ENCODE measurements at places on chromosomes 11 and 22. TPM values are rescaled to one million over a fixed set of nuclear protein-coding genes. Genes with fewer than 3 reads are reported as not detected.

TRIM29 gene
- not detected for total RNA-seq

TRIM48 gene
- total RNA-seq, result not detected

LDHAL6A gene
- not detected for total RNA-seq

TRIM51 gene
- not detected for total RNA-seq

CTSF gene
- total RNA-seq, result 7.2 TPM

SMC1B gene
- not detected for total RNA-seq

OR8D2 gene
- not detected for total RNA-seq

SYNGR1 gene
- total RNA-seq, result 12.8 TPM

GRCh38 chr11:72512956-72513355 is 78.6 kb upstream of the CLPB start:
- DNase-seq, result no peak

DNA sequence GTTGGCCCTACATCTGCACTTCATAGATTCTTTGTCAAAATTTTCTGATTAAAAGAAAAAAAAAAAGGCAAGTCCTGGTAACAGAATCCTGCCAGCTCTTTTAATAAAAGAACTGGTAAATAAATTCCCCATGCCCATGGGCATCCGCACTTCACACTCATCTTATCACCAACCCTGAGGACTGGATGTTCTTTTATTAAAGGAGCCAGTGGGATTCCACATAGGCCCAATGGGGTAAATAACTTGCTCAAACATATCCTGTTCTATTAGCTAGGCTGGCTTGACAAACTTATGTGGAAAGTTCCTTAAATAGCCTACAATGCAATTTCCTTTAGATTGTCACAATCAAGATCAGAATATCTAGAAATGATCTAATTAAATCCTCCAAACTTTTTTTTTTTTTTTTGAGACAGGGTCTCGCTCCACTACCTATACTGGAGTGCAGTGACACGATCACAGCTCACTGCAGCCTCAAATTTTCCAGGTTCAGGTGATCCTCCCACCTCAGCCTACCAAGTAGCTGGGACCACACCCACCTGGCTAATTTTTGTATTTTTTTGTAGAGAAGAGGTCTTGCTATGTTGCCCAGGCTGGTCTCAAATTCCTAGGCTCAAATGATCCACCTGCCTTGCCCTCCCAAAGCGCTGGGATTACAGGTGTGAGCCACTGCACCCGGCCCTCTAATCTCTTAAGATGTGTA is 380.9 kb downstream of the LARGE1 start:
- DNase-seq, result no peak

- no peak for DNase-seq
Measured at GRCh38 chr11:14773755-14774154, 118.3 kb downstream of the CYP2R1 start.

DNA sequence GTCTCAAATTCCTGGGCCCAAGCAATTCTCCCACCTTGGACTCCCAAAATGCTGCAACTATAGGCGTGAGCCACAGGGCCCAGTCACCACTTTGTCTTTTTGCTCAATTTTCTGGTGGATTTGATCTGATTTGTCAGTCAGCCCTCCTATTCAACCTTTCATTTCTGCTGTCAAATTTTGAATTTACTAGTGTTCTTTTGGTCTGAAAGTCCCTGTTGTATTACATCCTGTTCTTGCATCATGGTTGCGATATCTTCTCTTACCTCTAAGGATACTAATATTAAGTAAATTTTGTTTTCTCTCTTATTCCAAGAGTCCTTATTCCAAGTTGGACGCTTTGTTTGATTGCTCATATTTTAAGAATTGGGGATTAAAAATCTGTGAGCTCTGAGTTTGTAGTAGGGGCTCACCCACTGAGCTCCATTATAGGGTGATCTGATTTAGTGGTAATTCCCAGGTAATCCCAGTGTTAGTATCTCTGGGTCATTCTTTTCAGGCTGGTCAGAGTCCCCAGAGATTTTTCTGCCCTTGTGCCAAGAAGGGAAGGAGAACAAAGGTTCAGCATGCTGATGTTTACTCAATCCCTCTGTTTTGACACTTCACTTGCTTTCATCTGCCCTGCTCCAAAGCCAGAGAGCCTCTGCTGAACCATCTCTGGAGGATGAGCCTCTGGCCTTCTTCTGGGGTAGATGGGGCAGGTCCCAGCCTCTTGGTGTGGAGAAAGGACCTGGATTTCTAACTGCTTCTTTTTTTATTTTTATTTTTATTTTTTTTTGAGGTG is 10.0 kb downstream of the UPB1 start:
- DNase-seq, result no peak

- DNase-seq, result no peak
Measured at GRCh38 chr11:102186551-102187191, 76.4 kb downstream of the YAP1 start.

- DNase-seq, result peak; percentile 3
Measured at GRCh38 chr11:73072935-73073481, 69.1 kb downstream of the FCHSD2 start.

DNA sequence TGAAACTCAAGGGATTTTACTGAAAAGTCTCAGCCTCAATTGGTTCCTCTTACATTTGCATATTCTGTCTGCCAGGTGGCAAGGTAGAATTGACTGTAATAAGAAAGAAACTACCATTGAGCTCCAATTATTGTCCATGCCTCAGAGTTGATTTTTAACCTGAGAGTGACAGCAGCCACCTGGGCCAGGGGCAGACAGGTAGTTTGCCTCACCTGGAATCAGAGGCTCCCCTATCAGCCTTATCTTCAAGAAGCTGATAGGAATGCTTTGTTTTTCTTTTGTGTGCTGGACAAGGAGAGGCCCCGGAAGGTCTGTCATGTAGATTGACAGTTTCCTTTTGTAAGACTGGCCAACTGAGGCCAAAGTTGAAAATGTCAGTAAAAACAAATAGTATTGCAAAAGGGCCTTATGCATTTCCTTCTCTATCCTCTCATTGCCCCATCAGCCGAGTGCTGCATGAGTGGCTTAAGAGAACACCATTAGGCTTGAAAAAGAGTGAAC is 34.1 kb downstream of the CD44 start:
- no peak for DNase-seq

- peak; percentile 20 for DNase-seq
Measured at GRCh38 chr11:43419460-43419859, 60.7 kb downstream of the TTC17 start.

DNA sequence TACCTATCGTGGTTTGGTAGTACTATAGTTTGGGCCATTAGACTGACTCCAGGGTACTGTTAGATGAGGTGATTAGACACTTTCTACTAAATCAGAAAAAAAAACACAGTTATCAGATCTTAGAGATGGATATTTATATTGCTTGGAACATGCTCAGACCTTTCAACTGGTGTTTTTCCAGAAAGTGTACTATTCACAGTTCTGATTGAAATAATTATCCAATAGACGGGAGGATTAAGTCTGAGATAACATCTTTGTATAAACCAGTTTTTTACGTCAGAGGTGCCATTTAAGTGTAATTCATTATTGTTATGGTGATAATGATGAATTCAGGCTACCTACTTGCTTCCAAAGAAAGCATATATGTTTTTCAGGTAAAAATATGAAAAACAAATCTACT is 22.5 kb downstream of the CCDC15 start:
- DNase-seq, result no peak

GRCh38 chr11:1570896-1571759 is 943 bp downstream of the DUSP8 start:
- no peak for DNase-seq

DNA sequence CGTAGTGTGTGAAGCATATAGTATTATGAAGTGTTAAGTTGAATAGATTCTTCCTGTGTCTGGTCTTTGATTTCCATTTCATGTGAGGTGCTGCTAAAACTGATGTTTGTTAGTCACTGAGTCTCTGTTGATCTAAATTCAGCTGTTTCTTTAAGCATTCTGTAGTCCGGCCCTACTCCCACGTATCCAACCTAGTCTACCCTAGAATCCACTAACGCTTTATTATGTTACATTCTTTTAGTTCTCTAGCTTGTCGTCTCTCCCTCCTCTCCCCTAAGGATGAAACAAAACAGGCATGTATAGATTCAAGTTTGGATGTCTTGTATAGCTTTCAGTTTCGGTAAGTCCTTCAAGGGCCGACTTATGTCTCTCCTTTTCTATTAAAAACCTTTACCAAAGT is 4.1 kb downstream of the WEE1 start:
- DNase-seq, result no peak

DNA sequence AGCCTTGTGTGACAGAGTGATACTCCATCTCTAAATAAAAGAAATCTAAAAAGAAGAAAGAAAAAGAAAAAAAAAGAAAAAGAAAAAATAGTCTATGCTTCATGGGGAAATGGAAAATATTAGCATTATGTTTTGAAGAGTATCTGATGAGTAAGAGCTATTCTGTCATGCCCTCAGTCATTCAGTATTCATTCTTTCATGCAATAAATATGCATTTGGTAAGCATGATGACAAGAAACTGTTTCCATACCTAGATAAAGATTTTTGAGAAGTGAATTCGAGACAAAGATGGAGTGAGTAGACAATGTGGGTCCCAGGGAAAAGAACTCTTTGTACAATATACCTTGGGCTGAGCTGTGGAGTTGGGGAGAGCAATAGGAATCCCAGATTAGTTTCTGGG is 6.2 kb upstream of the IFTAP start:
- DNase-seq, result no peak

GRCh38 chr11:18696638-18697225 is 1.8 kb upstream of the TMEM86A start:
- peak; percentile 64 for DNase-seq

- no peak for DNase-seq
Measured at GRCh38 chr11:75105462-75105925, 8.8 kb upstream of the OR2AT4 start.

GRCh38 chr22:41417622-41418390 is 28.8 kb downstream of the TOB2 start:
- no peak for DNase-seq

GRCh38 chr11:110337570-110338193 is 41.3 kb upstream of the RDX start:
- DNase-seq, result peak; percentile 81

GRCh38 chr11:72824811-72825505 is 10.7 kb downstream of the ATG16L2 start:
- DNase-seq, result no peak

DNA sequence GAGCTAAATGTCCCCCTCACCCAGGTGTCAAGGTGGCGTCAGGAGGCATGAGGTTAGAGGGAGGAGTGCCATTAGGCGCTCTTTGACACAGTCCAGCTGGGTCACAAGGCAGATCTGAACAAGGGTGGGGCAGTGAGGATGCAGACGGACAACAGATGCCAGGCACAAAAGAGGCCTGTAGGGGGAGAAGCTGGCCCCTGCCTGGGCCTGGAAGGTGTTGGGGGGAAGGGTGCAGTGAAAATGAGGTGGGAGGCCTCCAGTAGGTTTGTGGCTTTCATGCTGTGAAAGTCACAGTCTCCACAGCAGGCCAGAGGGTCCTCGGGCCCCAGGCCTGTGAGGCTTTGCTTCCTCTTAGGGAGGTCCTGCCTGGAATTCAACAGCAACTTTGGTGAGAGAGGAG is 85.0 kb upstream of the PLET1 start:
- DNase-seq, result no peak

- DNase-seq, result no peak
Measured at GRCh38 chr11:11083441-11083840, 225.6 kb upstream of the ZBED5 start.

DNA sequence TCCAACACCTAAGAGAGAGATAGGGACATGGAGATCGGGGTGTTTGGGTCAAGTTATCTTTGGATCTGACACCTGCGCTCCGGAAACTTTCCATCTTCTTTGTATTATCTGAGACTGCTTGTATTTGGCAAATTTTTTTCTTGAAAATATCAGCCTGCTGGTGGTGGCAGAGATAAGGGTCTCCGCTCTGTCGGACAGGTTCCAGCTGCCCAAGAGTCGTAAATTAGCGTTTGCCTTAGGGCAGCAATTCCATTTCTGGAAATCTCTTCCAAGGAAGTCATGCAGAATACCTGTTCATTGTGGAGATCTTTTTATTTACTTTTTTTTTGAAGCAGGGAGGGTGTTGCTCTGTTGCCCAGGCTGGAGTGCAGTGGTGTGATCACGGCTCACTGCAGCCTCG is 19.5 kb upstream of the CSNK1E start:
- no peak for DNase-seq

GRCh38 chr11:68004551-68005335 is 846 bp upstream of the UNC93B1 start:
- DNase-seq, result no peak

Measured in HT1080 (cell line).